ENCODE measurements at places on chromosomes 4 and X.
A peak's percentile ranks its signal among the peaks of the same experiment; 100 is the strongest.

DNA sequence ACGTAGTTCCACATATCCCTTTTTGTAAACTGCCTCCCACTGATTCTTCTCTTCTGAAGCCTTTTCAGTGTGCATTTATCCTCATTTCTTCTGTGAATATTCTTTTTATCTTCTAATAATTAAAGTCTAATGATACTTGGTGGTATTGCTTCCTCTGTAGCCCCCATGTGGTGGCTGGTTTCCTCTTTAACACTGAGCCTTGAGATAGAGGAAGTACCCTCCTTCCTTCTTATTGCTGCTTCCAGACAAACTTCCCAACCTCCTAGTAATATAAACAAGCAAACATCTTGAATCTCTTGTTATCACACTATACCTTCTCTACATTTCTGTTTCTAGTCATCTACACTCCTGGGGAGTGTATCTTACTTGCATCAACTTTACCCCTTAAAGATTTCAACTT lies 310.5 kb upstream of the GIMD1 start:
- no peak for DNase-seq

GRCh38 chr4:160319221-160319867 lies 1216.5 kb downstream of the RAPGEF2 start:
- no peak for DNase-seq

DNA sequence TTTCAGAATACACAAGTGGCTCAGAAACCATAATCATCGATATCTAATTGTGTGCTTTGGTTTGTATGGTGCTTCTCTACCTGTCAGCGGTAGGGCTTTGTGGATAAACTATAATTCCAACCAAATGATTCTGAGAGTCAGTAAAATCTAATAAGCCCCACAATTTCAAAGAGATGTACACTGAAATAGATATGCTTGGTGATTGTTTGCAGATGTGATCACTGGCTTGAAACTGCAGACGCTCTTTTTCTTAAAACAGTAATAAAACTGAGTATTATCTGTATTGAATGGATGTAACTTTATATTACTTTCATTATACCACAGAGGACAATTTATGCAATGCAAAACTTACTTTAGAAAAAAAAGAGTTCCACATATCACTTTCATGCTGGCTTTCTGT lies 198.8 kb upstream of the ANXA10 start:
- no peak for DNase-seq

GRCh38 chr4:163920426-163920825 lies 425.9 kb downstream of the TMA16 start:
- no peak for DNase-seq

DNA sequence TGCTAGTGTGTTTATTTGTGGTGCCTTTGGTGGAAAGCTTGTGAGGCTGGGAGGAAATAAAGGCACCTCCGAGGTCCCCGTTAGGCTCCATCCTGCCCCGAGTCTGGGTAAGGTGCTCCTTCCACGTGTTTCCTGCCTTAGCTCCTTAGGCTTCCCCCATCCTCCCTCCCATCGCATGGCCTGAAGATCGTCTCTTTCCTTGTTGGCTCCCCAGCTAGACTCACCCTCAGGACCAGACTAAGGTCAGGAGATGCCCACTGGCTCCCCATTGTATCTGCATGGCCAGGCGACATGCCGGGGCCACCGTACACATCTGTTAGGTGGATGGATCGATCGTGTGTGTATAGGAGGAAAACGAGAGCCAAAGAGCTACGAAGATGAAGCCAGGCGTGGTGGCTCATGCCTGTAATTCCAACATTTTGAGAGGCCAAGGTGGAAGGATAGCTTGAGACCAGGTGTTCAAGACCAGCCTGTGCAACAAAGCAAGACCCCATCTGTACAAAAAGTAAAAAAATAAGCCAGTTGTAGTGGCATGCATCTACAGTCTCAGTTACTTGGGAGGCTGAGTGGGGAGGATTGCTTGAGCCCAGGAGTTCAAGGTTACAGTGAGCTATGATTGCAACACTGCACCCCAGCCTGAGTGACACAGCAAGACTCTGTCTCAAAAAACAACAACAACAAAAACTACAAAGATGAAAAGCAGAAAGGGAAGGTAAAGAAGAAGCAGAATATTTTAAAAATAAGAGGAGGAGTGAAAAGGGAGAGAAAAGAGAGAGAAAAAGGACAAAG lies 53.7 kb downstream of the SEPSECS start:
- no peak for DNase-seq

DNA sequence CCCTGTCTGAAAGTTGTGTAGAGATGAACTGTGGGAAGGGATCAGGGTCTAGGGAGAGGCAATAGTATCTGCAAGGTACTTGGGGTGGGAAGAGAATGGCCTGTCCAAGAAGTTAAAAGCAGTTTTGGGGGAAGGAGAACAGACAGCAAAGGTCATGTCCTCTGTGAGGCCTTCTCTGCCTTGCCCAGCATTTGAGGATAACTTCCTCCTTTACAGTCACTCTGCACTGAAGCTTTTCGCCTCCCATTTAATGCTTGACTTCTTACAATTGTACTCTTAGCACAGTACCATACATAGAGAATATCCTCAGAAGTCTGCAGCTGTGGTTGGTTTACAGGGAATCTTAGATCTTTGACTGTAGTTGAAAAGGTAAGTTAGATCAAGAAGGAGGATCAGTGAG lies 121.8 kb upstream of the AP1S2 start:
- no peak for DNase-seq

DNA sequence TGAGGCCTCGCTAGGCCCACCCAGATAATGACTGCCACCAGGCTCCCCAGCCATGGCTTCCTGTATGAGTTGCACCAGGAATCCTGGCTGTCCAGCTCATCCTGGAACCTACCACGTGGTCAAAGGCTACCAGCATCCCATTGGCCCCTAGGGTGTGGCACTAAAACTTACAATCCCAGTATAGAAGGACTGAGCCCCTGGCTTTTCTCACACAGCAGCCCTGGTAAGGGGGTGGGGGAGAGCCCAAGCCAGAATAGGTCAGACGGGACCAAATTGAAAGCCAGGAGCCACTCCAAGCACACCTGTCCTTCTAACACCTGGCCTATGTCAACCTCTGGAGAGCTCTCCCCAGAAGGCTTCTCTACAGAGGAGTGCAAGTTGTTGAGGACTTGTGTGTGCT lies 269.3 kb upstream of the AGTR2 start:
- no peak for DNase-seq

DNA sequence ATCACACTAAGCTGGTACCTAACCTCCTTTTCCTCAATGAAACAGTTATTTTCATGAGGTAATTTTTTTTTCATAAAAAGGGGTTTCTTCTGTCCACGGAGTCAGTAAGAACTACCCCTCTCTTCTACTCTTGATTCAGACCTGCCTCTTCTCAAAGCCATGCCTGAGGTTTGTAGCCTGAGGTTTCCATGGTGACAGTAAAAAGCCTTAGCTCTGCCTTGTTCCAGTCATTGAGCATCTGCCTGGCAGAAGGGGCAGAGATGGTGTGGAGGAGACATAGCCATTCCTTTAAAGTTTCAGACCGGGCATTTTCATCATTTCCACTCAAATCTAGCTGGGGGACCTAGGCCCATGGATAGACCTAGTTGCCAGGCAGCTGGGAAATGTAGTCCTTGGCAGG lies 135.5 kb downstream of the REPS2 start:
- peak; percentile 4 for DNase-seq

DNA sequence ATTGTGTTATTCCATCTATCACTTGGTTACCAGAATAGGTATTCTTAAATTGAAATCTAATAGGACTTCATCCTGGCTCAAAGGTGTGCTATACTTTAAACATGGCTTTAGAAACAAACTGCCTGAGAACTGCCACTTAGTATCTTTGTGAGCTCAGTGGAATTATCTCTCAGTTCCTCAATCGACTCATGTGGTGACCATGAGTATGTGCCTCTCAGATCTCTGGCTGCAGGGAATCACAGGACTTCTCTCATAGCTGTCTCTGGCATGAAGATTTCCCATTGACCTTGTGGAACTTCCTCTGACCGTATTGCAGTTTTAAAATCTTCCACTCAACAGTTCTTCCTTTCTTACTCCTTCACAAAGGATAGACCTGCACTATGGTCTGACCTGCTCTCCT lies 681.9 kb upstream of the BOD1L1 start:
- DNase-seq: no peak

GRCh38 chr4:64272432-64272831 lies 136.8 kb downstream of the TECRL start:
- DNase-seq: no peak

- DNase-seq: no peak
These were observed 158.2 kb upstream of the MAP3K15 start for GRCh38 chrX:19673375-19674040.
